ENCODE measurements at places on chromosomes 3 and 15.
A peak's percentile ranks its signal among the peaks of the same experiment; 100 is the strongest.

DNA sequence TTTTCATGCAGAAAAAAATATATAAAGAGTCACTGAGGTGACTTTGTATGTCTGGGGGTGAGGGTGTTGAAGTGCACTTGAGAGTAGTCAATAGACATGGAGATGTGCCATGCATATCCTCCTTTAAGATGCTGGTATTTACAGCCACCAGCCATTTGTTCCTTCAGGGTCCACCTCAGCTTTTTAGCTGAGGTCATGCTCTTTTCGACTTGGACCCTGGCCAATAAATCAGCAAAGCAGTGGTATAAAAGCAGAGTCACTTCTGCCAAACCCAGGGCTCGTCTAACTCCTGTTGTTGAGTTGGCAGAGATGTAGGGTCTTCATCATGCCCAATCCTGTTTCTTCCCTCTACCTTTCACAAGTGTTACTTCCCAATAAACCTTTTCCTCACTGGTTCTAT lies 75.1 kb upstream of the OSTN start:
- no peak for DNase-seq

- no peak for DNase-seq
Observed at GRCh38 chr15:31273258-31273941, 53.2 kb upstream of the KLF13 start.

- no peak for DNase-seq
Observed at GRCh38 chr15:36742696-36743095, 163.3 kb downstream of the CDIN1 start.

GRCh38 chr15:38354315-38354929 lies 99.5 kb upstream of the FAM98B start:
- DNase-seq, result peak; percentile 1

DNA sequence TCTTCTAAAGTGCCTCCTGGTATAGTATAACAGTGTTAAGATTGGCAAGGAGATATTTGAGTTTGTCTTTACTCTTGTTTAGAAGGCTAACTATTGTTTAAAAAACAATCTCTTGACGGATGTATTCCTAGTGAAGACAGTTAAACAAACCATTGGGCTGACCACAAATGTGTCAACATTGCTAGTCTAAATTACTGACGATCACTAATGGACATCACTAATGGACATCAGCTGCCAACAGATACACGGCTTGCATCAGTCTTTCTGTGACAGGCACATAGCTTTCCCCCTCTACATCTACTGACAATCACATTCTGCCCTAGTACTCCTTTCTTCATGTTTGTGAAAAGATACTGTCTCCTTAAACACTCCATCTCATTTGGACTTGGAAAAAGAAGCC lies 57.1 kb upstream of the ETV5 start:
- DNase-seq, result no peak

GRCh38 chr3:195003893-195004289 lies 267.1 kb downstream of the XXYLT1 start:
- no peak for DNase-seq

- DNase-seq, result peak; percentile 12
Observed at GRCh38 chr3:119810018-119810435, 28.1 kb downstream of the NR1I2 start.

DNA sequence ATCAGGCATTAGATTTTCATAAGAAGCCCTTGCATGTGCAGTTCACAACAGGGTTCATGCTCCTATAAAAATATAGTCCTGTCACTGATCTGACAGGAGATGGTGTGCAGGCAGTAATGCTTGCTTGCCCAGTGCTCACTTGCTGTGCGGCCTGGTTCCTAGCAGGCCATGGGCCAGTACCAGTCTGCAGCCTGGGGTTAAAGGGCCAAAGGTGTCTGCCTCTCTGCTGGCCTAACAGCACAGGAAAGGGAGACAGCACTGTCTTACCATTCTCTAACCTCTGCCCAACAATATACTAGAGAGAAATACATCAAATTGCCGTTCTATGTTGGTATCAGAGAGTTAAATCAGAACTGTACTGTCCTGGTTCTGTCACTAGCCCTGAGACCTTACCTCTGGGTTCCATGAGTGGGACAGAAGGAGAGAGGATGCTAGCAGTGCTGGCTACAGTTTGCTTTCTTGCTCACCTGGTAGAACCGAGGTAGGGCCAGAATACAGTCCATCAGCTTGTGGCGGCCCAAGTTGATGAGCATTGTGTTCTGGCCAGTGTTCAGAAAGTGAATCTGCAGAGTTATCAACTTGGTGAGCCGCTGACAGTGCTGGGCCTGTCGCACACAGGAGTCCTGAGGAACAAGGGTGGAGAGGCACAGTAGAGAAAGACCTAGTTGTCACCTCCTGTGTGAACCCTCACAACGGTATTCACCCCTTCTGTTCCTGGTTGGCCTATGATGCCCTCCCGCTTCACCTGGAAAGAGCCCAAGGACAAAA lies 28.6 kb downstream of the EIF3J start:
- DNase-seq, result no peak

GRCh38 chr15:64095795-64096667 lies at the start of gene SNX1:
SNX1 (plus strand) TSS chr15:64095982; CDS start chr15:64096014, 32 bp downstream.
- DNase-seq, result peak; percentile 97

DNA sequence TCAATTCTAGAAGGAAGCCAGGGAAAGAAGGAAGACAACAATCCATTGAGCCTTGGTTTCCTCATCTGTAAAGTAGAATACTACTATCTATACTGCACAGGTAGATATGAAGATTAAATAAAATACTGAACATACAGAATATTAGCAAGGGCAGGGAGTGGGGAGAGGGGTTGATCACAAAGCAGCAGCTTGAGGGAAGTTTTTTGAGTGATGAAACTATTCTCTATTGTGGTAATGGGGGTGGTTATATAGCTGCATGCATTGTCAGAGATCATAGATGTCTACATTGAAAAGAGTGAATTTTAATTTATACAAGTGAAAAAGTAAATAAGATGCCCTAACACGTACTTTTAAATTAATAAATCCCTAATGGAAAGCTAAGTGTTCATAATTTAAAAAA lies 242.6 kb upstream of the LRTM1 start:
- DNase-seq, result no peak

DNA sequence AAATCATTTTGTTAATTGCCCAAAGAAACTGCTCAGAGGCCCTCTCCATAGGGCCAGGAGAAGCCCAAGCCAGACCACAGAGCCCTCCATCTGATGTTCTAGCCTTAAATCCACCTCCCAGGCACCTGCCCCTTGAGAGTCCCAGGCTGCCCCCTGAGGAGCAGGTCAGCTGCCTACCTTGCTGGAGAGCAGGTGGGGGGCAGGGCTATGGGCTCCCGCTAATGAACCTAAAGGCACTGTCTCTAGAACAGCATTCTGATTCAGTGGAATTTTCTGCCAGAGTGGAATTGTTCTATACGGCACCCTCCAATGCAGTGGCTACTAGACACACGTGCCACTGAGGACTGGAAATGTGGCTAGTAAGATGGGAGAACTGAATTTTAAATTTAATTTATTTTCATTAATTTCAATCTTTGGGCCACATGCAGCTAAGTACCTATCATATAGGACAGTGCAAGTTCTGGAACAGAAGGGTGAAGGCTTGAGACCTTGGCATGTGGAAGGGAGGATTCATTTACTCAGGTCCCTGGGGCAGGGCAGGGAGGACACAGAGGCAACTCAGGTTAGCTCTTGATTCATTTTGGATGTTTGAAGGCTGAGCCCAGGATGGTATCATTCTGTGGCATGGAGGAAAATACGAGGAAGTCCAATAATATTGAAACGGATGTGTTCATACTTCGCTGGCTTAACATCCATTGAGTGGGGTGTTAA lies 11.4 kb downstream of the AMOTL2 start:
- DNase-seq, result no peak

GRCh38 chr15:68383161-68384074 lies 48.5 kb downstream of the ITGA11 start:
- DNase-seq, result no peak

DNA sequence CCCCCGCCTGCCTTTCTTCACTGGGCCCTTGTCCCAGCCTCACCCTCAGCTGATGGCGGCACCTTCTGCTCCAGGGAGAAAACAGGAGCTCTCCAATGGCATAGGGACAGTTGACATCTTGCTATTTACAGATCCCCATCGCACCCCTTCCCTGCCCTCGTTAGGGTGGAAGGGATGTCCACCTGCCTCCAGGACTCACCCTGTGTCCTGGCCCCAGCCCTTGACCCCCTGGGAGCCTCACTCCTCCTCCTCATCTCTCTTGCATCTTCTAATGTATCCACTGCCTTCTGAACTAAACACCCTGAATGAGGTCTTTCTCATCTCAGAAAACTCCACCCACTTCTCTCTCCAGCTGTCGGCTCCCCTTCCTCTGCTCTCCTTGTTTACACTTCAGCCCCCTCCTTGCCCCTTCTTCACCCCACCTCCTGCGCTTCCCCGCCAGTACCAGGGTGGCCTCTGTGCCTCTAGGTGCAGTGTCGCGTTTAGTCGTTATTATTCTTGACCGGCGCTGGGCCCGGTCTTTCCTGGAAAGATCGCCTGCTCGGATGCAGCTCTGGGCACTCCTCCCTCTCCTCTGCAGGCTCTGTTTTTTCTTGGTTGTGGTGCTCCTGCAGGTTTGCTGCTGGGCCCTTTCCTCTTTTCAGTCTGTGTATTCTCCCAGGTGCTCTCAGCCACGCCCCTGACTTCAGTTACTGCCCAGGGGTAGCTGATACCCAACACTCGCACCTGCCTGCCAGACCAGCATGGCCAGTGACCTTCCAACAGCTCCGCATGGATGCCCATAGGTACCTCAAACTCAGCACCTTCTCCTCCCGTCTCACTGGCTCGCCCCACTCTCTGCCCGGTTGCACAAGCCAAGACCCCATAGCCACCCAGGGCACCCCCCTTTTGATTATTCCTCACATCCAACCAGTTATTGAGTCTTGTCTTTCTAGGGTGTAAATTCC lies 42.9 kb downstream of the PML start:
- DNase-seq, result no peak

DNA sequence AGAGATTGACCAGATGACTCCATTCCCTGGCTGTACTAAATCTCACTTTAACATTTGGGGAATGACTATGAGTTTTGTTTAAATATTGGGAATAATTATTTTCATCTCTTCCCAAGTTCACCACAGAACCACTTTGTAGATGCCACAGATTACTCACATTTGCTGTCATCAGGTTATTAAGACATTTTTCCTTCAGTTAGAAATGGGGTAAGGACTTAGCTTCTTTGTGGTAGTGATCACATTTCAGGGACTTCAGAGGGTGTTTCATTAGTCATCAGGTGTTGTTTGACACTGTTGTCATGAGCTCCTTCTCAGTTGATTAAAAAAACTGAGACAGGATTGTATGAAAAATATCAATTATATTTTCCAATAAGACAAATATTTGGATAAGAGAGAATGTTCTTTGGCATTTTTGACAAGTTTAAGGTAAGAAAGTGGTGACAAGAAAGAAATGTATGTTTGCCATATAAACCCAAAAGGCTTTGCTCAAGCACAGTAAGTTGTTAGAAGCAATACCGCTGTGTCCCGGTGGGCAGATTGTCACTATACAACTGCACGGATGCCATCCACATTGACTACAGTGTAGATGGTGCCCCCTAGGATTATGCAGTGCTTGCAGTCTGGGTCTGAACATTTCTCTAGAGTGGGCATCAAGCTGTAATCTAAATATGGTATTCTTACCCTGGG lies 22.3 kb downstream of the FBXL2 start:
- no peak for DNase-seq

DNA sequence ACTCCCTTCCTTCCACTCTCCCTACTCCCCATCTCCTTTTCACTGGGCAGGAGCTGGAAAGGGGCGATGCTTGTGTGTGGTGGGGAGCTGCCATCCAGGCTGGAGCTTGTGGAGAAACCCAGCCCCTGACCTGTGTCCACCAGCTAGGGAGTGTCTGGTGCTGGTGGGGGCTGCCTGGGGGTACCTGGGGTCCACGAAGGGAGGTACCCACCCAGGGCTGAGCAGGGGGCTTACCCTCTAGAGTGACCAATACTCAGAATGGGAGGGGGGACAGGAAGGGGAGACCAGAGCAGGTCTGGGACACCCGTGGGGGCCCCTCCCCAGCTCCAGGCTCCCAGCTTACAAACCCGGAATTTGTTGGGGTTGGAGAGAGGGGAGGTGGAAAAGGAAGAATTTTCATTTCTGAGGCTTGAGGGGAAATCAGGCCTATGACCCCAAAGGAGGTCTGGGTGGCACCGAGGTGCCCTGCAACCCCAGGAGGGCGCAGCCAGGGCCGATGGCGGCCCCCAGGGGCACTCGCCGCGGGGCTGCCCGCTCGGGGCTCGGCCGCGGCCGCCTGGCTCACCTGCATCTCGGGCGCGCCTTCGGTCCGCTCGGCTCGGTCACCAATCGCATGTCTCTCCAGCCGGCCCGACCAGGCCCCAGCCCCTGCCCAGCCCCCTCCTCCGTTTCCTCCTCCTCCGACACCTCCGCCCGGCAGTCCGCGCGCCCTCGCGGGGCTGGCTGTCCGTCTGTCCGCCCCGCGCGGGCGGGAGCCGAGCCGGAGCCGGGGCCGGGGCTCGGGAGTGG lies 773 bp downstream of the LINGO1 start:
- DNase-seq, result no peak

DNA sequence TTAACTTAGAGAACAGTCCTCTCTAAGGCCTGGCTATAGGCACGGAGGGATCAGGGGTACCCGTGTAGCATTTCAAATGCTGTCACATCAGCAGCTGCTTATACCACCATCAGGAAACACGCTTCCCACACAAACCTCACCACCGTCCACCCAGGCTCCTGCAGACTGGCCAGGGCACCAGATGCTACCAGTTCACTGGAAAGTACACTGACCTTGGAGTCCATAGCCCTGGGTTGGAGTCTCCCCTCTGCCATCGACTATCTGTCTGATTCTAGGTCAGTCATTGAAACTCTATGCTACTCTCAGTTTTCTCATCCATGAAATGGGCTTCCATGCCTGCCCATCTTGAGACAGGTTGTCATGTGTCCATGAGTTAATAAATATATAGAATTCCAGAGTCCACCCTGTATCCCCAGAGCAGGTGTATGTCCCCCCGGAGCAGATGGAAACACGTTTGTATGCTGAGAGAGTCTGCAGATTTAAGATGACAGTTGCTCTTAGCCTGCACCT lies 156.0 kb upstream of the SMAD3 start:
- DNase-seq, result no peak

GRCh38 chr3:150055332-150055731 lies 84.6 kb upstream of the PFN2 start:
- DNase-seq, result no peak

- DNase-seq, result no peak
Observed at GRCh38 chr3:64852738-64853137, 164.9 kb upstream of the ADAMTS9 start.
